ENCODE measurements at places on chromosomes 5 and 9.

- peak; percentile 96 for DNase-seq
Observed at GRCh38 chr9:34620061-34620994, at the start of gene DCTN3. DCTN3 (minus strand) TSS chr9:34620495; CDS start chr9:34620464, 31 bp downstream.

GRCh38 chr5:1125030-1125357 is 13.1 kb upstream of the SLC12A7 start:
- DNase-seq = no peak

GRCh38 chr5:124652514-124652819 is 94.0 kb downstream of the ZNF608 start:
- no peak for DNase-seq

GRCh38 chr5:178624631-178625546 is 2.0 kb downstream of the CLK4 start:
- no peak for DNase-seq

DNA sequence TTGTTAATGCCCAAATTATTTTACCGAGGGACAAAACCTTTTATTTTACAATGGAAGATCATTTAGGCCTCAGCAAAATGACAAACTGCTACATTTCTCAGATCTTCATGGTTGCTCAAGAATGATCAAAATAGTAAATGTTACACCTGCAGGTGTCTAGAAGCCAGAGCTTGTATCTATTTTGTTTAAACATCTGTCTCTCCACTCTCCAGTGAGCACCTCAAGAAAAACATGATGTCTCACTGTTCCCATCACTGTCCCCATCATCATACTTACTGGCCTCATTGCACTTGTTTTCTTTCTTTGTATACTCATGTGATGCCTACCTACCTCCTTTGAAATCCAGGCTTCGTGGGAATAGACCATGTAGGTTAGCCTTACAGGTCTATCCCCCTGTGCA is 149.6 kb downstream of the TTLL11 start:
- no peak for DNase-seq

DNA sequence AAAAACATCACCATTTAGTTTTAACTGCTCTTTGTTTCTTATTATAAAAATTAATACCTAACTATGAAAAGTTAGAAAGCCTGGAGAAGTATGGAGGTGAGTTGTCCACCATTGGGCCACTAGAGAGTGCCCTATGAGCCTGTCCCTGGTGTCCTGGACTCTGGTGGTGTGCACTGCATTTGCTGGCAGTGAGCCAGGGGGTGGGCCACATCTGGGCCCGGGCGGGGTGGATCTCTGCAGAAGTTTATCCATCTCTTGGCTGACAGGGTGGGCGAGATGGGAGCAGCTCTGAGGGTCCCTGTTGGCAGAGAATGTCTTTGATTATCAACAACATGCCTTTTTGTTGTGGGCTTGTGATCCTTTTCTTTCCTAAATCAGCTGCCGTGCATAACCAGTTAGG is 8.2 kb downstream of the TENT4A start:
- DNase-seq = no peak

- no peak for DNase-seq
Observed at GRCh38 chr9:108783326-108783725, 72.5 kb downstream of the ACTL7B start.

GRCh38 chr9:35690614-35691333 is 1.0 kb upstream of the TPM2 start:
- no peak for DNase-seq

GRCh38 chr5:6714226-6715041 is 1.2 kb downstream of the TENT4A start:
- DNase-seq = no peak

- DNase-seq = no peak
Observed at GRCh38 chr9:84839541-84839940, 170.0 kb downstream of the NTRK2 start.

DNA sequence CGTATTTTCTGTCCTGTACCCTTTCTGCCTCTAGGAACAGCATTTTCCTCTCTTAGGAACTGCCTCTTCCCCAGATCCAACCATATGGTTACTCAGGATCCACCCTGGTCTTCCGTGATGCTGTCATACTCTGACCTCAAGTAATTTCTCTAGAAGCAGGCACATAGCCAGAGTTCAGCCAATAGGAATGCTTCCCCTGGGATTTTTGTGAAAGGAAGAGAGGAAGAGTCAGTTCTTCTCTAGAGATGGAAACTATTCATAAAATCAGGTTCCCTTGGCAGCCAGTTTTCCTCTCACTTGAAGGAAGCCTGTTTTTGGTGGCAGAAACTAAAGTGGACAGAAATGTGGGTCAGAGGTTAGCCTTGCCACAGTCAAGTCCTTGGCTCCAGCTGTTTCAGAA is 400.1 kb upstream of the PCSK5 start:
- no peak for DNase-seq

DNA sequence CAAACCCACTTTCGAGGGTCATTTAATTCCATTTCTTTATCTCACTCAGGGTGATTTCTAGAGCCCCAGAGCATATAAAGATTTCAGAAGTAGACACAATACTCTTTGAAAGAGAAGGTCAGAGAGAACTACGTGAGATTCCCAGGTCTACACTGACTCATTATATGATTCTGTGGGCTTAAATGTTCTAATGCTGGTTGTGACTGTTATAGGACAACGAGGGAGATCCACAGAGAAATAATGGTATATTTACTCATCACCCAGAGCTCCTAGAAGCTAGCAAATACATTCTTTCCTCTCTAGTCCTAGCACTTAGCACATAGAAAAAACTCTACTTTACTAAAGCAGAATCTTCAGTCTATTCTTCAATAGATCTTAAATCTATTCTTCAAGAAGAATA is 39.4 kb upstream of the GRAMD2B start:
- DNase-seq = no peak

DNA sequence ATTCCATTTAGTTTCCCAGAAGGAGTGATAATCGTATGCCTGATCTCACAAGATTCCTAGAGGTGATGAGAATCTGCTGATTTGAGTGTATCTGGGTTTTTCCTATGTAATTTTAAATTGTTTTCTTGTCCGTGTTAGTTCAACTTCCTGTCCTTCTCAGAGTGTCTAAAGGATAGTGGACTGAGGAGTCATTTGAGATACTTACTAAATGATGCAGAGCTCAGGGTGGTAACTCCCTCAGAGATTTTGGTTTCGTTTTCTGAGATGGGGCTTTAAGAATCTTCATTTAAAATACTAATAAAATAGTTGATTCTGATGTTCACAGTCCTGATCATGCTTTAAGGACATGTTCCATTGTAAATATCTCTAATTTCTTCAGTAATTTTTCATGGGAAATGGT is 30.3 kb downstream of the MELK start:
- DNase-seq = no peak

DNA sequence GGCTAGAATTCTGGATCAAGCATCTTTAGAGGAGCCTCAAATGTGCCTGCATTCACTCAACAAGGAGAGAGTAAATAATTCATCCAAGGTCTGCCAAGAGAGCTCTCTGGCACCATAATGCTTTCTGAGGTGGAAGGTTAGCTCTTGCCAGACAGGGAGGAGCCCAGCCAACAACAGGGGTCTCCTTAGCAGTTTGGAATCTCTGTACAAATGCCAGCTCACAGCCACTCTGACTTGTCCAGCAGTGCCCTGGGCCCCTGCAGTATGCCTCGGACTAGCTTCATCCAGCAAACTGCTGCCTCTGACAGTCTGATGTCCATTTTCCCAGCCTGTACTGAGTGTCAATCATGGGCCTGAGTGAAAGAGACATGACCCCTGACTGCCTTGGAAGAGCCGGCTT is 127.2 kb upstream of the SLC44A1 start:
- DNase-seq = no peak

- DNase-seq = no peak
Observed at GRCh38 chr9:84822589-84823233, 153.2 kb downstream of the NTRK2 start.

- no peak for DNase-seq
Observed at GRCh38 chr9:88539246-88539645, 4.3 kb downstream of the NXNL2 start.

DNA sequence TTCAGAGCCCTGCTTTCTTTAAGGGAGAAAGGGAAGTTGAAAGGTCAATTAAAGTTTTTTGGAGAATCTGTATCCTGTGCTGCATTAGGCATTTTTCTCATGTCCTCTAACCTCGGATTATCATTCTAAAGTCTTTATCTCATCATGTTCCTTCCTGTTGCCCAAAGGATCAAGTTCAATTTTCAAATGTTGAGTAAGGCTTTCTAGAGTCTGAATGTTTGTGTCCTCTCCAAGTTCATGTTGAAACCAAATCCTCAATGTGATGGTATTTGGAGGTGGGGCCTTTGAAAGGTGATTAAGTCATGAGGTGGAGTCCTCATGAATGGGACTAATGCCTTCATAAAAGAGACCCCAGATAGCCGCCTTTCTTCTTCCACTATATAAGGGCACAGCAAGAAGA is 20.2 kb upstream of the TNC start:
- DNase-seq = no peak
